ENCODE measurements at places on chromosomes 5 and 9. TPM values are rescaled to one million over a fixed set of nuclear protein-coding genes. Genes with fewer than 3 reads are reported as not detected.

GRCh38 chr9:100575765-100576386, 2.0 kb upstream of the CAVIN4 start:
- DNase-seq: no peak

DNA sequence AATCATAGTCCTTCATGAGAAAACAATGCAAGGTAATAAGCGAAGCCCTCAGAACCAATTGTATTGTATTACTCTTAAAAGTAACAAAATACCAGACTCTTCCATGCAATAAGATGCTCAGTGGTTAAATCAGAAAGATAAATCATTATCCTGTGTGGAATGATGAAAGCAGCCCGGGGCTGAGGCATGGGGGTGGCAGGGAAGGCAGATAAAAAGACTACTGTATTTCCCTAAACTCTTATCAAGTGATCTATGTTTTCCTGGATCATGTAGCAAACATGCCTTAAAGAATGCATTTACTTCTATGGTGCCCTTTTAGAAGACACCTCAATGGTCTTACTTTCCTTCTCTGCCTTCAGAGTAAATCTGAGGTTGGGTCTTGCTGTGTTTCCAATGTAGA, 105.6 kb upstream of the DAPK1 start:
- no peak for DNase-seq

The NOL6 gene
- polyA plus RNA-seq: 23.2 TPM

The GRIA1 gene
- polyA plus RNA-seq: 0.28 TPM

DNA sequence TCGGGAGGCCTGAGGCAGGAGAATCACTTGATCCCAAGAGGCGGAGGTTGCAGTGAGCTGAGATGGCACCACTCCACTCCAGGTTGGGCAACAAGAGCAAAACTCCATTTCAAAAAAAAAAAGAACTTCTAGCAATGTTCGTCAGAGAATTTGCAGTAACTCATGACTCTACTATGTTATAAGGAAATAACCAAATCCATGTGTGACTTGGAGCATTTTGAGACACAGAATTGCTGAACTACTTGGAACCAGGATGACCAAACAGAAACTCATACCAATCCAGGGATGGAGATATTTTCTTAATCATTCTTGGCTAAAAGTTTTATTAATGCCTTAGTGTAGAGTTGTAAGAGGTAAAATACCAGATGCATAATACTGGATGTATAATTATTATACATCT, 99.9 kb upstream of the BNC2 start:
- no peak for DNase-seq
